ENCODE measurements at places on chromosomes 13 and 19.
A peak's percentile ranks its signal among the peaks of the same experiment; 100 is the strongest.

GRCh38 chr13:113665597-113666328 lies 1.3 kb upstream of the GRK1 start:
- DNase-seq: no peak

DNA sequence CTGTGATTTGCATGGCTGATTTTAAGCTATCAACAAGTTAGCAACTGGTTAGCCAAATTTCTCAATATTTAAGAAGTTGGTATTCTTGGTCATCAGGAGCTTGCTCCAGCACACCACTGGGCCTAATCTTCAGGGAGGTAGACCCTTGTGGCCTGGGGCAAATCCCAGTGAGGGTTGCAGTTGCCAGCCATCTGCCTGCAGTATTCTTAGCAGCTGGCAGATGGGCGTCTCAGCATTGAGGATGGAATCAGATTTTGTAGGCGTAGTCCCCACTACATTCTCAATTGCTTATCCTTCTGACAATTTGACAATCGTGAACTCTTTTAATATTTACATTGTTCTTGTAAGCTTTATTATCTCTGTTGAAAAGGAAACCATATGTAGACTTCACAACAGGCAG lies 1266.2 kb downstream of the SLITRK5 start:
- no peak for DNase-seq

- DNase-seq: no peak
Observed at GRCh38 chr13:71610876-71611275, 256.1 kb downstream of the DACH1 start.

DNA sequence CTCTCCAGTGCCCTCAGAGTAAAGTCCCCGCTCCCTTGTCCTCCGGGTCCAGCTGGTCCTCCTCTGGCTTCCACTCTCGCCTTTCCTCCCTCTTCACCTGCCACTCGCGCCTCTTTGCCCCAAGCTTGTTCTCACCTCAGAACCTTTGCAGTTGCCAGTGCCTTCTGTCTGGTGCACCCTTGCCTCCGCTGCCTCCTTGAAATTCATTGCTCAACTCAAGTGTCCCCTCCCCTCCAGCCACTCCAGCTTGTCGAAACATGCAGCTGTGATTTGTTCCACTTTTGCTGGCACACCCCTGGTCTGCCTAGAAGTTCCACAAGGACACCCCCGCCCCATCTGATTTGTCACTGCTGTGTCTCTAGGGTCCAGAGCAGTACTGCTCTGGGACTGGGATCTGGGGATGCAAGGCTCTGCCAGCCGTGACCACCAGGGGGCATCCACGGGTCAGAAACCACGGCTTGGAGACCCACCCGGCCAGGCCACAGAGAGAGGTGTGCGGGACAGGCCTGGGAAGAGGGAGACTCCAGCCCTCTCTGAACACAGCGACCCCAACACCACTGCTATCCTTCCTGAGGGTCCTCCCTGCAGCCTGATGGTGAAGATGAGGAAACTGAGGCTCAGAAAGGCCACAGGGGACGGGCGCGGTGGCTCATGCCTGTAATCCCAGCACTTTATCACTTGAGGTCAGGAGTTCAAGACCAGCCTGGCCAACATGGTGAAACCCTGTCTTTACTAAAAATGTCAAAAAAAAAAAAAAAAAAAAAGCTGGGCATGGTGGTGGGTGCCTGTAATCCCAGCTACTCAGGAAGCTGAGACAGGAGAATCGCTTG lies 49.9 kb downstream of the AP1M1 start:
- no peak for DNase-seq

DNA sequence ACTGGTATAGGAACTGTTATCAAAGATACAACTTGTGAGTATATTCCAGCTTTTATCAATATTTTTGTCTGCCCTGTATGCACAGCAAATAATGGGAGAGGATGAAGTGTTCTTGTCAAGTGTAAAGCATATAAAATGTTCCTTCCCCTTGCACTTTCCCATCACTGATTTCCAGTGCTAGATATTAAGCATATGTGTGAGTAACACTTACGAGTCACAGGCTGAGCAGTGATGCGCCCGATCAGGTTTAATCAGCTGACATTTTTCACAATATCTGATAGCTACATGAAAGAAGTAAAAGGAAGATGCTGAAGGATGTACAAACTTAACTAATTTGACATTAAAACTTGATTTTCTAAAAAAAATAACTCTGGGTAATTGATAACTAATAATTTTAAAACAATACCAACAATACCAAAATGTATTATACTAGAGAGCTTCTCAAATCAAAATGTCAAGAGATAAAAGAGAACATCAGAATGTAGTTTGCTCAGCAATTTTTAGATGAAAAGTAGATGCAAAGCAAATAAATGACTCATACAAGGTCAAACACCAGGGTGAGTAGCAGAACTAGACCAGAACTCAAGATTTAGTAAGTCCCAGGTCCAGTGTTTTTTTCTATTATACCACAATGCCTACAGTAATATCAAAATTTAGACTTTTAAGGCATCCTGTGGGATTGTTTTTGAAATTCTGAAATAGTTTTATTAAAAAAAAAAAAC lies 56.4 kb downstream of the ZDHHC20 start:
- DNase-seq: no peak

DNA sequence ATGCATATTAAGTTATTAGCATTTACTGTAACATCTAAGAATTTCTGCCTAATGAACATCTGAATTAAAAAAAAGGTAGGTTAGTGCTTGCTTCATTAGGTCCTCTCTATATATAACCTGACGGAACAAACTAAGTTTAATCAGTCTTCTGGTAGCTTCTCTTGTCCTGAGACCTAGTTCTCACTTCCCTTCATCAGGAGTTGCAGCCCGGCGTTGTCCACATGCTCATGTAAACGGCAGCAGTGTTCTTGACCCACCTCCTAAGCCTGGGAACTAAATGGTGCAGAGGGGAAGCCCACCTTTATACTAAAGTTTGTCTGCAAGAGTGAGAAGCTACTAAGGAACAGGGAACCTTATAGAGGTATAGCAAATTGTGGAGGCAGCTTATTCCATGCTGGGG lies 31.9 kb upstream of the CPB2 start:
- DNase-seq: no peak

GRCh38 chr13:70310396-70311119 lies 202.3 kb upstream of the KLHL1 start:
- DNase-seq: no peak

GRCh38 chr19:15149737-15150136 lies 42.5 kb downstream of the SYDE1 start:
- DNase-seq: no peak

GRCh38 chr19:44539236-44539826 lies 9.9 kb upstream of the CEACAM20 start:
- DNase-seq: no peak

GRCh38 chr19:17982430-17982829 lies 15.5 kb downstream of the KCNN1 start:
- no peak for DNase-seq

DNA sequence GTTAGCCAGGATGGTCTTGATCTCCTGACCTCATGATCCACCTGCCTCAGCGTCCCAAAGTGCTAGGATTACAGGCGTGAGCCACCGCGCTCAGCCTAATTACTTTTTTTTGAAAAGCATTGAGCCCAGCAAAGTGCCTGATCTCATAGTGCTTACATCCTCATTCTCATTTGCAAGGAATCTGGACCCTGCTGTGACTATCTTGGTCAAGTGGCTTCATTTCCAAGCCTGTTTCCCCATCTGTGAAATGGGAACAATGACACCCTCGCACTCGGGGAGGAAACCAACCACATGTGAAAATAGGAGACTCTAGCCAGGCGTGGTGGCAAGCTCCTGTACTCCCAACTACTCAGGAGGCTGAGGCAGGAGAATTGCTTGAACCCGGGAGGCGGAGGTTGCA lies 1.6 kb upstream of the PLEKHA4 start:
- no peak for DNase-seq

DNA sequence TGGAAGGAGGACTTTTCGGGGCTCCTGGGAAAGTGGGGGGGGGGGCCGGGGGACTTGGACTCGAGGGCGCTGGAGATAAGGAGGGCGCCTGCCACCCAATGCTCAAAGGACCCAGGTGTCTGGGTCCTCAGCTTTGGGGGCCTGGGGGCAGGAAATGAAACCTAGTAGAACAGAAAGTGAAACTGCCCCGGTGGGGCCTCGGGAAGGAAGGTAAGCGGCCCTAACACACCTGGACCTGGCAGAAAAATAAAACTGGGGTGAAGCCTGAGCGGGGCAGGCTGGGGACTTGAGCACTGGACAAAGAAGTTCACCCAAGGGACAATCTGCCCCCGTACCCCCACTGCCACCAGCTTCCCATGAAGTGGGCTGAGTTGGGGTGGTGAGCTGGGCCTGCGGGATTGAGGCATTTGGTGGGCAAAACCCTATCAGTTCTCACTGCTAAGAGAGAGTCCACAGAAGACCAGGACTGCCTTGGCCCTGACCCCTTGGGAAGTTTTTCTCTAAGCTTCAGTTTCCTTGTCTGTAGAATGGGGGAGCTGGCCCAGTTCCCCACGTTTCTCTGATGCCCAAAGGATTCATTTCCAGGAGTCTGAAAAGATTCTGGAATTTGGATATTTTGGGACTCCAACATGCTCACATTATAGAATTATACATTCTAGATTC lies 2.3 kb downstream of the PRKD2 start:
- DNase-seq: no peak

GRCh38 chr13:31846182-31846938 lies 107.0 kb downstream of the RXFP2 start:
- DNase-seq: peak; percentile 43

GRCh38 chr13:40987606-40988280 lies 31.4 kb downstream of the ELF1 start:
- no peak for DNase-seq

GRCh38 chr19:40210889-40211288 lies 7.3 kb downstream of the TTC9B start:
- no peak for DNase-seq

DNA sequence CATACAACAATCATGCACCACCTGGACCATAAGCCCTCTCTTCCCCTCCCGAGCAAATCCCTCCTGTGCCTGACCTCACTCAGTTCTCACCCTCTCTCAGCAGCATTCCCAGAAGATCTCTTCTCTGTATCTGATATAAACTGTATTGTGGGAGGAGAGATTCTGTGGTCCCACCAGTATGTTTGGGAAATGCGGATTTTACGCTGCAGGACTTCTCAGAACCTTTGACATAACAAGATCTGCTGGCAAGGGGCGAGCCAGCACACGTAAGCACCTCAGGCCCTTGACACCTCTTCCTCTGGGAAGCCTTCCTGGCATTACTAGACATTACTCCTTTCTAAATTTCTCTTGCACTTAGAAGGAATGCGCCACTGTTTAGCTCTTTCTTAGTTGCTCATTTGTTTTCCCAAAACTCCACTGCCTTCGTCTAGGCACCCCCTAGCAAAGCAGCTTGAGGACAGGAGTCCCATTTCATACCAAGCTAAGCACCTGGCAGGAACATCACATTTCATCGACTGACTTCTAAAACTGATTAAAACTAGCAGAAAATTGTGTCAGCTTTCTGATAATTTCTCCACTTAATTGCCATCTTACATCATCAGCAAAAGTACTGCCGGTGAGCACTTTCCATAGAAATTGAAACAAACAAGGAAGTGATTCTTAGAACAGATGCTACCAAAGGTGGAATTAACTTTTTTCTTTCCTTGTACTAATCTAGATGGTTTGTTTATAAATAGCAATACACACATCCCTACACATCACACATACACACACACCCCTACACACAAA lies 63.2 kb downstream of the CCDC70 start:
- DNase-seq: no peak

- no peak for DNase-seq
Observed at GRCh38 chr19:35213663-35214632, 14.6 kb downstream of the FAM187B start.

DNA sequence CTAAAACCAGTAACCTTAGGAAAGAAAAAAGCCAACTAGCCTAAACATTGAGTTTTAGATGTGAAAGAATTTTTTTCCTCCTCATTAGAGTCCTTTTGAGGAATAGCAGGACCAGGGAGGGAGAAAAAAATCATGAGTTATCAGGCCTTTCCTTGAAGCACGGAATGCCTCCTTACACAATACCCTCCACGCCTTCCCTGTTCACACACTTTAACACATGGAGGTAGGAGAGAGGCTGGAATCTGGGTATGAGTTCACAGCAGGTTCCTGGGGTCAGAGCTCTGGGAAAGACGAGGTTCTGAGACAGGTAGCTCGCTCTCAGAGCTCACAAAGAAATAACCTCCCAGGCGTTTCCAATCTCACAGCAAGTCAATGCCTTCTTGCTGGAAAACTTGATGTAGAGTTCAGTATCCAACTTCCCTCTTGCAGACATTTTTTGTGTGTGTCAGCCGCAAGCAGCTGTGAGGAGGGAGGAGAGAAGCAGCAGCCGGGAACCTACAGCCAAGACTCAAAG lies 716 bp downstream of the ZNF573 start:
- DNase-seq: no peak

GRCh38 chr19:34733266-34733745 lies 737 bp upstream of the ZNF181 start:
- DNase-seq: no peak

DNA sequence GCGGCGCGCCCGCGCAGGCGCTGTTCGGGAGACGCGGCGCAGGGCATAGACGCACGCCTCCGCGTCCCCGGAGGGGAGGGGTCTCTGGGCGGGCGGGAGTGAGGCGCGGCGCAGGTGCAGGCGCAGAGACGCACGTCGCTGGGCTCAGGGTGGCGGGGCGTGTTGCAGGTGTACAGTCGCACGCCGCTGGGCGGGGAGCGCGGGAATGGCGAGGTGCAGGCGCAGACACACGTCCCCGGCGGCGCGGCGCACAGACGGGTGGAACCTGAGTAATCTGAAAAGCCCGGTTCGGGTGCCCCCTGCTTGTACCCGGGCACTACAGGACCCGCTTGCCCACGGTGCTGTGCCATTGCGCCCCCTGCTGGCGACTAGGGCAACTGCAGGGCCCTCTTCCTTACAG lies 44.7 kb downstream of the PLPP2 start:
- DNase-seq: no peak

DNA sequence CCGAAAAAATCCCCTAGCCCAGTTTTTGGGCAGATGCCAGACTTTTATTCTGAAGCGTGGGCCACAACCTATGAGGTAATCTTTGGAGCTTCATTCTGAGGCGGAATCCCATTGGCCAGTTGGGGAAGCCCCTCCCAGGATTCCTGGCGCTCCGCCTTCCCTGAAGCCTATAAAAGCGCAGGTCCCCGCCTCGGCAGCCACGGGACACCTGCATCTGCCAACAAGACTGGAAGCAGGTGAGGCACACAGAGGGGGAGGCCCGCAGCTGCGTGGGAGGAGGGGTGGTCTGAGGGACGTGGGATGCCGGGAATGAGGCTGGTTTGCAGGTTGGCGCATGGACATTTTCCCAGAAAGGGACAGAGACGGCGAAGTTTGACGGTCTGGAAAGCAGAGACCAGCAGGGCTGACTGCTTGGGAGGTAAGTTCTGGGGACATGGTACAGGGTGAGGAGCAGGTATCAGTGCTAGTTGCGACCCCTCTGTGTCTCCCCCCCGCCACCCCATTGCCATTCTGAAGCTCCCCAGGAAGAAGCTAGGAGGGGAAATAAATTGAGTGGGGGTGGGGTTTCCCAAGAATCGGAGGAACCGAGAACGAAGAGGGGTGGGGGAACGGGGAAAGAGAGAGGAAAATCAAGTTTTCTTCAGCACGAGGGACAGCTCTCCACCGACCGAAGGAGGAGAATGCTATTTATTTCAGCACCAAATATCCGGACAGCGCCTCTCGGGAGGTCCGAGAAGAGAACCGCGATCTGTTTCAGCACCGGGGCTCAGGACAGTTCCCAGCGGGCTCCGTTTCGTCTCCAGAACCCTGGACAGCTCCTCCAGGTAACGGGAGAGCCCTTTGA lies 22.4 kb upstream of the FEM1A start:
- DNase-seq: peak; percentile 24

- no peak for DNase-seq
Observed at GRCh38 chr13:48626077-48626449, 27.7 kb upstream of the CYSLTR2 start.
